ENCODE measurements at places on chromosomes 1 and 21.

GRCh38 chr21:45869121-45870007 lies 112.2 kb upstream of the COL6A1 start:
- DNase-seq: no peak

GRCh38 chr1:33161061-33161681 lies 20.7 kb downstream of the TRIM62 start:
- DNase-seq: no peak

GRCh38 chr1:22275626-22276395 lies 132.9 kb upstream of the WNT4 start:
- peak; percentile 72 for DNase-seq

DNA sequence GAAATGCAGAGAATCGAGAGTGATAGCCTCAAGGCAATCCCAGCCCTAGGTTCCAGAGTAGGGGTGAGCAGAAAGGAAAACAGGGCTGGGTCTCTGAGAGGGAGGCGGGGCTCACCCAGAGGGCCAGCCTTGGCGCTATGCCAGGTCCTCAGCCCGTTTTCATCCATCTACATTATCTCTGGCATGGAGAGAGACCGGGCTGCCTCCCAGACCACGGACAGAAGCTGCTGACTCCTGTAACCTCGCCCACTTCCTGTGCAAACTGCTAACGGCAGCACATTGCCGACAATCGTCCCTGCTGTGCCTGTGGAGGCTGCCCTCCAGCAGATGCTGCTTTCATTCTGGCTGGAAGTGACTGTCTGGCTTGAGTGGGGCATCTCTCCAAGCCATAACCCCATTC lies 569.1 kb downstream of the NPHP4 start:
- no peak for DNase-seq

- peak; percentile 60 for DNase-seq
Observed at GRCh38 chr1:22131875-22132486, 10.9 kb downstream of the WNT4 start.

DNA sequence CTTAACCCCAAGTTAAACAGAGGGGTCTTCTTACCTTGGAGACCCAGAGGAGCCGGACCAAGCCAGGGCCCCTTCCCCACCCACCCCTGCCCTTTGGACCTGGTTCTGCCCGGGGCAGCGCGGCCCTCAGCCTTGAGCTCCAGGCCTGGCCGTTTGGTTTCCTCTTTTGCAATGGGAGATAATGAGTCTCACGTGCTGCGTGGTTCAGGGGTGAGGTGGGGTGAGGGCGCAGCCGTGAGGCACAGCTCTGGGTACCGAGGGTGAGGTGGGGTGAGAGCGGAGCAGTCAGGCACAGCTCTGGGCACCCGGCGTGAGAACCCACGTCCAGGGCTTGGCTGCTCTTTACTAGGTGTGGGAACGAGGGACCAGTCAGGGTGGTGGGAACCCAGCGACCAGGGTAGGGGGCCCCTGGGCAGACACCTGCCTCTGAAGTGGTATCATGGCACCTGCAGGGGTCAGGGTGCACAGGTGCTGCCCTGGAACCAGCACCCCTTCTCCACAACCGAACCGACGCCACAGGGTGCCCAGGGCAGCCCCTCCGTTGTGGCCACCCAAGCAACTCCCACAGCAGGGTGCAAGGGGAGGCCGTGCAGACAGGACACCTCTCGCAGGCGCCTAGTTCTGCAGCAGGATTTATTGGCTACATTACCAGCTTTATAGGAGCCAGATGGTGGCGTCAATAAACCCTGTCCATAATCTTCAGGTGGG lies 182.2 kb downstream of the PRDM16 start:
- no peak for DNase-seq
